CD4-positive, alpha-beta T cell (primary cell): ENCODE measurements at places on chromosomes 2 and 18.
A peak's percentile ranks its signal among the peaks of the same experiment; 100 is the strongest.

DNA sequence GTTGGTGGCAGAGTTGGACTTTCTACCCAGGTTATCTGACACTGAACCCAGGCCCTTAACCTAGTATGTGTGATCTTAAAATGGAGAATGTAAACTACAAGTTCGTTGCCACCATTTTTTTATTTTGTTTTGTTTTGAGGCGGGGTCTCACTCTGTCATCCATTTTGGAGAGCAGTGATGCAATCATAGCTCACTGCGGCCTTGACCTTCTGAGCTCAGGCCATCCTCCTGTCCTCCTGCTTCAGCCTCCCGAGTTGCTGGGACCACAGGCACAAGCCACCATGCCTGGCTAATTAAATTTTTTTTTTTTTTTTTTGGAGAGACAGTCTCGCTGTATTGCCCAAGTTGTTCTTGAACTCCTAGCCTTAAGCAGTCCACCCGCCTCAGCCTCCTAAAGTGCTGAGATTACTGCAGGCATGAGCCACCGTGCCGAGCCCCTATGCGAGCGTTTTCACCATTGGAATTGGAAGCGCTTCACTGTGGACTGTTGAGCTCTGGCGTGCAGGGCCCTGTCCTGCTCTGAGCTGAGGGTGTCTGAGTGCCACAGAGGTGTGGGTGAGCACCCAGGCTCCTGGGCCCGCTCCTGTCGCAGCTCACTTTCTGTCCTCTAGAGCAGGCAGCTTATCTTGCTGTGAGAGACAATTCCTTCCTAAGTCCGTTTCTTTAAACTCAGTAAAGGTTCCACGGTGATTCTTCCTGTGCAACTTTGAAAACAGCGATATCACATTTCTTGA is 186.9 kb downstream of the LDLRAD4 start:
- no peak for DNase-seq

- DNase-seq, result no peak
Measured at GRCh38 chr2:124328397-124328796, 303.3 kb downstream of the CNTNAP5 start.

DNA sequence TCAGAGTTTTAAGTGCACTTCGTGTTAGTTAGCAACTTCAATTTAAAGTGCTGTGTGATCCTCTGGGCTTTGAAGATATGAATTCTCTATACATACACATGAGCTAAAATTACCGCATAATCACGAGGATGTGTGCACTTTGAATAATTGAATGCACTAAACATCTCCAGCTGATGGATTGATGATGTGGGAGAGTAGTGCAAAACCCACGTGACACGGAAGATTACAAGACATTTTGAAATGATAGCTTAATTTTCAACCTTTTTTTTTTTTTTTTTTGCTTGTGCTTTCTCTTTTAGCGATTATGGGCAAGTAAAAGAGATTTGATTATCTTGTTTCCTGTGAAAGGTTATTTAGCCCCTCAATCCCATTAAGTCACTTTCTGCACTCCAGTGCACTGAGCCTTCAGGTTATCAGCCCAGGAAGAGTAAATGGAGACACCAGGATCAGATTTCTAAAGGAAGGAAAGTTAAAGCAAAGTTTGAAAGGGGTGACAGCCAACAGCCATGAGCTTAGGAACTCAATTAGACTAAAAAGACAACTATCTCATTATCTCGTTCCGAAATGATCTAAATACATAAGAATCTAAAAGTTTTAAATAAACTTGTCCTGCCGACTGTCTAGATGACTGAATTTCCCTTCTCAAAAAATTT is 81.6 kb downstream of the CDK15 start:
- DNase-seq, result no peak

DNA sequence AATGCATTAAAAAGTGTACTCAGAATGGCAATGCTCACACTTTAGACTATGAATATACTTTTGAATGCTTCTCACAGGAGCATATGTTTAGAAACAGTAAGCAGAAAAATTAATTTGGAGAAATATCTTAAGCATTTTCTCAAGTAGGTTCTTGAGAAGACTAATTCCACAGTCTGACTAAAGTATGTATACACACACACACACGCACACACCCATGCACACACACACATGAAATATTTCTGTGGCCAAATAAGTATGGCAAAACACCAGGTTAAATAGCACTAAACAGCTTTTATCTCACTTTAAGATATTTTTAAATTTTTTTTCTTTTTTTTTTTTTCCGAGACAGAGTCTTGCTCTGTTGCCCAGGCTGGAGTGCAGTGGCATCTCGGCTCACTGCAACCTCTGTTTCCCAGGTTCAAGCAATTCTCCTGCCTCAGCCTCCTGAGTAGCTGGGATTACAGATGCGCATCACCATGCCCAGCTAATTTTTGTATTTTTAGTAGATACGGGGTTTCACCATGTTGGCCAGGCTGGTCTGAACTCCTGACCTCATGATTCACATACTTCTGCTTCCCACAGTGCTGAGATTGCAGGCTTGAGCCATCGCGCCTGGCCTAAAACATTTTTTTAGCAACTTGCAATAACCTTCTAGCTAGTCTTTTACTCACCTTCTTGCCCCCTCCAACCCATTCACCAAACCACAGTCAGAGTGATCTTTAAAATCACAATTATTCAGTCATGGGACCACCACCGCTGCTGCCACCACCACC is 67.5 kb upstream of the SCG2 start:
- DNase-seq, result no peak

- no peak for DNase-seq
Measured at GRCh38 chr2:156452971-156453370, 16.8 kb downstream of the GPD2 start.

GRCh38 chr2:171564463-171564862 is 42.2 kb downstream of the CYBRD1 start:
- no peak for DNase-seq

GRCh38 chr2:23269747-23270146 is 115.2 kb upstream of the KLHL29 start:
- DNase-seq, result no peak

DNA sequence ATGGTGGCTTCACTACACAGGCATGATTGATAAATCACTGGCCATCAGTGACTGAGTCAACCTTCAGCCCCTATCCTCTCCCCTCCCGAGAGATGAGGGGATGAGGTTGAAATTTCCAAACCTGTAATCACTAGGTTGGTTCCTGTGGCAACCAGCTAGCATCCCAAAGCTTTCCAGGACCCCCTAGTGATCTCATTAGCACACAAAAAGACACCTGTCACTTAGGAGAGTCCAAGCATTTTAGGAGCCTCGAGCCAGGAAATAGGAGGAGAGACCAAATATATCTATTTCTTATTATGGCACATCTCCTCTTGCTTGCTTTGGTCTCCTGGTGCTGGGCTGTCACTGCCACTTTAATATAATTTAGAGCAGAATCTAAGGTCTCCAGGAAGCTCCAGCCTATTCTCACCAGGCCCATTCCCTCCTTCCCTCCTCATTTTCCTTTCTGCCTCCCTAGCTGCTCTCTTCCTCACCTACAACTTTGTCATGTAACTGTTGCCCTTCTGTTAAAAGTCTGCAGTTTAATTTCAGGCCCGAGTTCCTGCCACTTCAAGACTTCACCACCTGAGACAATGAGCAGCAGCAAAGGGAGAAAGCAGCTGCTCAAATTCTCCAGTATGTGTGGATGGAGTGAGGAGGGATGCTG is 33.2 kb upstream of the NAB1 start:
- no peak for DNase-seq

GRCh38 chr2:79511320-79511951 is 1.4 kb upstream of the CTNNA2 start:
- DNase-seq, result no peak

- no peak for DNase-seq
Measured at GRCh38 chr2:224221455-224221913, 180.4 kb downstream of the FAM124B start.

DNA sequence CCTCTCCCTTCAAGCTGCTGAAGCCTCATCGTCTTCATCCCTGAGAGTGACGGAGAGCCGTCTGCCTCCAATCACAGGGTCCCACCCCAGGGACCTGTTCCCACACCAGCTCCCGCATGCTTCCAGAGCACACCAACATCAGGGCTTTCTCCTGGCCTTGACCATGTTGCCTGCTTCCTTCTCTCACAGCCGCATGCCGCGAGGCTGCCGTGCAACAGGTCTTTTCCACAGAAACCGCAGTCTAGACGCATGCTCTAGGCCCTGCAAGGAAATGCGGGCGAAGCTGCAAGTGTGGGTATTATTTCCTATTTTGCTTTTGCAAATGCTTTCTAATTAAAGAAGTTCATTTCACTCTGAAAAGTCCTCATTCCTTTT is 277.8 kb downstream of the EIPR1 start:
- no peak for DNase-seq

- no peak for DNase-seq
Measured at GRCh38 chr2:168469281-168469988, 13.4 kb downstream of the CERS6 start.

DNA sequence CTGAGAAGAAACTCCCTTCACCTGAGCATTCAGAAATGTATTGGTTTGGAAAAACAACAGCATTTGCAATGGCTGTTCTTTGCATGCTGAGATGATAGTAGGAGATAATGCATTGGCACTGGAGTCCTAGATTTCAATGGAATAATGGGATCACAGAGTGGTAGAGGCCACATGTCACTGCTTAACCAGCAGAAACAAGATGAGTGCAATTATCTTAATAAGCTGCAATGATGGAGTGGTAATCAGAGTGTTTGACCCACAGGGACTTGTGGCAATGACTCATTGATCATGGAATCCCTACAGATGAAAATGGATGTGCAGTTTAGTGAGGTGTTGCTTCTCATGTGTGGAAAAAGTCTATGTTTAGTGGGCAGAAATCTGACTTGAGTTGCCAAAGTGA is 218.8 kb upstream of the ZEB2 start:
- DNase-seq, result no peak

DNA sequence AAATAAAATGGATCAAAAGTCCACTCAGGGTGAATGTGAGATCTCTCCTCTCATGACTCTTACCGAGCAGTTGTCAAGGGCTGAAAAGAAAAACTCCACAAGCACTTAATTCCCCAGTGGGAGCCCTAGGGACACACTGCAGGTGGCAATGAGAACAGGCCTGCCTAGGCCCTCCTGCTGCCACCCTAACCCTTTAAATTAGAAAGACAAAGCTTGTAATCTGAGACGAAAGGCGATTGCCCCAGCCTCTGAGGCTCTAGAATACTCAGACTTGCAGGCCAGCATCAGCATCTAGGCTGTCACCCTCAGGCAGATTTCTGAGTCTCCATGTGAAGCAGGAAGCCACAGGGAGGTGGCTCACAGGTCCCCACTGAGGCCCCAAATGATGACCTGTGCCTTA is 457.0 kb upstream of the MYT1L start:
- no peak for DNase-seq

- DNase-seq, result no peak
Measured at GRCh38 chr2:233353101-233353768, 1.1 kb upstream of the DGKD start.

DNA sequence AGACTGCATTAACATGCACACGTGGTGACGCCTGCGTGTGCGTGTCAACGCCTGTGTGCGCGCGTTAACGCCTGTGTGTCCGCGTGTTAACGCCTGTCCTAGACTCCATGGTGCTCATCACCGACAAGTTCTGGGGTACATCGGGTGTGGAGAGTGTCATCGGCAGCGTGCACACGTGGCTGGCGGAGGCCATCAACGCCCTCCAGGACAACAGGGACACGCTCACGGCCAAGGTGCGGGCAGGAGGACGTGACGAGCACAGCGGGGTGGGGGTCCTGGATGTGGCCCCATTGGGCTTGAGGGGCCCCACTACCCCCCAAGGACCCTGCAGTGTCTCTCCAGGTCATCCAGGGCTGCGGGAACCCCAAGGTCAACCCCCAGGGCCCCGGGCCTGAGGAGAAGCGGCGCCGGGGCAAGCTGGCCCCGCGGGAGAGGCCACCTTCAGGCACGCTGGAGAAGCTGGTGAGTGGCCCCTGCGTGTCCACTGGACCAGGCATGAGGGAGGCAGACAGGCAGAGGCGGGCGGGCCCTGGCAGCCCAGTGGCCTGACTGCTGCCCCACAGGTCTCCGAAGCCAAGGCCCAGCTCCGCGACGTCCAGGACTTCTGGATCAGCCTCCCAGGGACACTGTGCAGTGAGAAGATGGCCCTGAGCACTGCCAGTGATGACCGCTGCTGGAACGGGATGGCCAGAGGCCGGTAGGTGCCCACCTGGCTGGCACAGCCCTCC is 29.2 kb downstream of the GPC1 start:
- DNase-seq, result no peak

DNA sequence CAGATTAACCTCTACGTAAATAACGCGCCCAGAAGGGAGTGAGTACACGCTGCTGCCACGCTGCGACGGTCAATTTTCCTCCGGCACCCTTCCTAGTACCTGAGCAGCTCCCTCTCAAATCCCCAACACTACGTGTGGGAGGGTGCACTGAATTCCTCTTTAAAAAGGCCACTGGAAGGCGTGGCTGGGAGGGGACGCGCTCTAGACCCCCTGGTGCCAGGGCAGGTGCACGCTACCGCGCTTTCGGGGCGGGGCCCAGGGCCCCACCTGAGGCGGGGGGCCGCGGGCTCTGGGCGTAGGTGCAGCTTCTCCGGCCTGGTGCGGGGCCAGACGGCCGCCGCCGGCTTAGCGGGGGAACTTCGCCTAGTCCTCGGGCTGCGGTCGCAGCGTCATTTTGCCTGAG is 668 bp upstream of the ANKRD12 start:
- DNase-seq, result no peak

DNA sequence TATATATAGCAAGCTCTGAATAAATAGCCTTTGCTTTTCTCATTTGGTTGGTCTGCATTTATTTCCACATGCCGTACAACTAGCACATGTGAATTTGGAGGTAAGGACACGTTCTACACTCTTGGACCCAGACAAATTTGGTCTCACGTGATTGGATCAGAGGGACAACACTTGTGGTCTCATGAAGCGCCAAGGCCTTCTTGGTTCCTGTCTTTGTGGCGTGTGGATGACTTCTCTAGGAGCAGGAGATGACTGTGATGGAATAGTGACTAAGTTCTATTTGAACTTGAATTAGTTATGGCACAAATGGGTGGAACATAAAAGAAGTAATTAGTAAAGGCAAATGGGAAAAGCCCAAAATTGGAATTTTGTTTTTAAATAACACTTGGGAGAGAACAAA is 206.9 kb downstream of the BCL2 start:
- no peak for DNase-seq

GRCh38 chr2:85428343-85428881 is 9.9 kb downstream of the SH2D6 start:
- DNase-seq, result no peak

- DNase-seq, result peak; percentile 18
Measured at GRCh38 chr2:241073166-241074064, 28.7 kb downstream of the MTERF4 start.

DNA sequence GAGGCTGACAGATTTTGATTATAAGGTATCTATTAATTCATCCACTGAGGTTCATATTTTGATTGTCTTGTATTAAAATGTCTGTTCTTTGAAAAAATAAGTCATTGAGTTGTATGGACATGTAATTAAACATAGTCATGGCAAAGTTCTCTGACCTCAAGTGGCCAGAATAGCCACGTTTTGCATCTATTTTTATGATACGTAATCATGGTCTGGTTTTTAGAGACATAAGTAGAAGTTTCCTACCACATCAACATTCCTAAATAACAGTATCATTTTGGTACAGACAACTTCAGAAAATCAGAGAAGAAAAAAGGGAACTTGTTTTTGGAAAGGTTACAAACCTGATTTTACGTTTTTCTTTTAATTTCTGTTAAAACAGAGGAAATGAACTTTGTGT is 47.6 kb downstream of the COL5A2 start:
- no peak for DNase-seq
